HEK293T (cell line): ENCODE measurements at places on chromosomes 1 and 21.

DNA sequence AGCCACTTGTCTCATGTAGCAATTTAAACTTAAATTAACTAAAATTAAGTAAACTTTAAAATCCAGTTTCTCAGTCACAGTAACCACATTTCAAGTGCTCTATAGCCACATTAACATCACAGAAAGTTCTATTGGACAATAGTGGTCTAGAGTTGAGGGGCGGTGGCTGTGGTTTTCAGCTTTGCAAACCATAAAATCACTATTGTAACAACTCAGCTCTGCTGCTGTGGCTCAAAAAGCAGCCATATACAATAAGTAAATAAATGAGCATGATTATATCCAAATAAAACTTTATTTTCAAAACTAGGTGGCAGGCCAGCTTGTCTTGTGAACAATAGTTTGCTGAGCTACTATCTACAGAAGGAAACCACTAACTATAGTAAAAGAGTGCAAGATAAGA is 43.4 kb upstream of the C1orf53 start:
- DNase-seq = no peak

DNA sequence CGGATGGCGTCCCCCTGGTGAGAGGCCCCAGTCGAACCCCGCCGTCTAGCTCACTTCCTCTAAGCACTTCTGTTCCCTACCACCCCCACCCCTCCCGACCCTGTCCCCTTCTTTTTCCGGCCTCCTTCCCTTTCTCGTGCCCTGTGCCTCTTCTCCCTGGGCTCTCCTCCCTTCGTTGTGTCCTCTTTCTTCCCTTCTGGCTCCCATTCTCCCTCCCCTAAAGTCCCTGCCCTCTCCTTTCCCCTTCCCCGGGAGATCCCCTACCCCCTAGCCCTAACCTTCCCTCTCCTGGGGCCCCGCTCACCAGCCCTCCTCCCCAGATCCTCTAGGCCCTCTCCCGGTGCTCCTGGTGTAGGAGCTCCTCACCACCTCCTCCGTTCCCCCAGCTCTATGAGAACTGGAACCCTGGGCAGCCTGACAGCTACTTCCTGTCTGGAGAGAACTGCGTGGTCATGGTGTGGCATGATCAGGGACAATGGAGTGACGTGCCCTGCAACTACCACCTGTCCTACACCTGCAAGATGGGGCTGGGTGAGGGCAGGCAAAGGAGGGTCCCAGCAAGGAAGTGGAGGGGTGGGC is 15.9 kb downstream of the BCAN start:
- DNase-seq = no peak

DNA sequence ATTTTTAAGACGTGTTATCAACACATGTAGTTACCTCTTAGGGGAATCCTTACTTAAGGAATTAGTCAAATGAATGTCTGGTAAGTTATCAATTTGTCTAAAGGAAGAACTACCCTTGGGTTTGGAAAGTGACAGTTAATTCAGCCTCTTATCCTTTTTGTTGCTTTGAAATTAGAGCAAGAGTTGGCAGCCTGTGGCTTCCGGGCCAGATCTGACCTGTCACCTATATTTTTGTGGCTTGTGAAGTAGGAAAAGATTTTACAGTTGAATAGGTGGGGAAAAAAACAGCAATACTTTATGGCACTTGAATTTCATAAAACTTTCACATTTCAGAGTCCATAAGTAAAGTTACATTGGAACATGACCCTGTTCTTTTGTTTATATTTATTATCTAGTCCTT is 5.5 kb downstream of the MRPS6 start:
- DNase-seq = no peak

DNA sequence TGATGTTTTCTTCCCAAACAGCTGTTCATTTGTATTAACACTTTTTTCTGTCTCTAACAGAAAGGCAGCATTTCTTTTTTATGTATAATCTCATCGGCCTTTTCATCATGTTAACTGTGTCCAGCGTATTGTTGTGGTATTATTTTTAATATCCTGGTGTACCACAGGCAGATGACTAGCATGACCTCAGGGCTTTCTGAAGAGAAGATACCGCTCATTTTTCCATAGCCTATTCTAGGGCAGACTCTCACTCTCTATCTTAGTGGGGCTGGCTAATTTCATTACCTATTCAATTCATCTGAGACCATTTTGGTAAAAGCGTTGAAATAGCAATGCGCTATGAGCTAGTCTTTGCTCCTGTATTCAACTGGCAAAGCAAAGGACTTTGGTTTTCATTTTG is 209.9 kb downstream of the SDCCAG8 start:
- DNase-seq = no peak

GRCh38 chr1:147912553-147912952 is 10.0 kb downstream of the GJA8 start:
- DNase-seq = peak; percentile 30

DNA sequence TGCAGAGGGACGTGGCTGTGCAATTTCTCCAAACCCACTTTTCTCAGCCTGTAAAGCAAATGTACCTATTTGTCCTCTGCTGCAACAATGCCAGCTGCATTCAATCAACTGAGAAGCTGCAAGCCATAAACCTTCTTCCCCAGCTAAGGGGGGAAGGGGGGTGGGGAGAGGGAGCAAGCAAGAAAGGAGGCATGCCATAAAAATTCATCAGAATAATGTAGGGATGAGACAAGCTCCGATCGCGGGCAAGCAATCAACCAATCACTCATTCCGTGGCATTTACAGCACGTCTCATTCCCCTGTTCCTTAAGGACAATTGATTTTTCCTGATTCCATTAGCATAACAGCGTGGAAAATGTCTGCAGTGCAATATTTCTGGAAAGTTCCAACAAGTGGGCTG is 144.8 kb downstream of the DMRTA2 start:
- no peak for DNase-seq

GRCh38 chr1:173448945-173449344 is 28.2 kb upstream of the PRDX6 start:
- DNase-seq = no peak

DNA sequence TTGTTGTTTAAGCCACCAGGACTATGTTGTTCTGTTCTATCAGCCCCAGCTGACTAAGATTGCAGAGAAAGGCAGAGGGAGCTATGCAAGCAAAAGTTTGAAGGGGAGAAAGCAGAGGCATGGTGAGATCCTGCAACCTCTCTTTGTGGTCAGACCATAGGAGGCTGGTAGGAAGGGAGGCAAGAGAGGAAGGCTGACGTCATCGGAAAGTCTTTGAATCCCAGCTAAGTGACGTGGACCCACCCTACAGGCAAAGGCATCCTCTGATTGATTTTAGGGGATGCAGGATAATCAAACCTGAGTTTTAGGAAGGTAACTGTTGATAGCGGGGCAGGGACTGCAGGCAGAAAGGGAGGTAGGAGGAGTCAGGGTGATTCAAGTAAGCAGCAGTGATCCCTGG is 23.3 kb upstream of the TNNI1 start:
- DNase-seq = no peak

DNA sequence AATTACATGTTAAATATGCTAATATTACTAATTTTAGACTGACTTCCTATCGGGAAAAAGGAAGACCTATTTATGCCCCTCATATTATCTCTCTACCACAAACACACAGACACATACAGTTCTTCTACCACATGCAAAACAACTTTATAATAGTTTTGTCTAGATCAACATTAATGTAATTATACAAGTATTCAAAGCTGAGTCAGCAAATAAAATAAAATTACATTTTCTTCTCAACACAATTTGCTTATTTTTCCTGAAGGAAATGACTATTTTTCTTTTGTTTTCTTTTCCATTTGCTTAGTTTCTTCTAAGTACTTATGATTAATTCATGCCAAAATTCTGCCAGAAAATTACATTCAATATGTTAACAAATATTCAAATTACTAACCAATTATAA is 654.2 kb downstream of the AMY1C start:
- DNase-seq = no peak

DNA sequence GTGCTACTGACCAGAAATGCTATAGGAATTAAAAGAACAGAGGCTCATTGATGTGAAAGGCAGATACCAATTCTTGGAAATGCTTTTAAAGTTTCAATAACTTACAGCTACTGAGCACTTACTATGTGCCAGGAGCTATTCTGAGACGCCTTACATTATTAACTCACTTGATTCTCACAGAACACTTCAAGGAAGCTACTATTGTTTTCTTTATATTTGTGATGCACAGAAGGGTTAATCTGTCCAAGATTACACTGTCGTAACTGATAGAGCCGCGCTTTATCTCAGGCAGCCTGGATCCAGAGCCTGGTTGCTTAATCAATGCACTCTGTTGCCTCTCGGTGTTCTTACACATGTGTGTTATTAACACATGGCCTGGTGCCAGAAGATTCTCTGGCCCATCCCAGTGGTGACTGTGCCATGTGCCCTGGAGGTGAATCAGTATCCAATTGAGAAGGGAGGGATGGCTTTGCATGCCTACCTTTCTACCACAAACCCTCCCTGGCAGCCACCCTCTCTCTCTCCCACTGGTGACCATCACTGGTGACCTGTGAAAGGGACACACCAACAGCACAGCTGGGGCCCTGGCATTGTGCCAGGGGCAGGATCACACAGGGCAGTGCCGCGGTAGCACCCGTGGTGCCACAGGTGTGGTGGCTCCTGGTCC is 8.8 kb downstream of the FMO1 start:
- DNase-seq = no peak

GRCh38 chr1:167305706-167306277 is 85.1 kb downstream of the POU2F1 start:
- no peak for DNase-seq

GRCh38 chr1:92752719-92753118 is 32.2 kb downstream of the EVI5 start:
- no peak for DNase-seq

GRCh38 chr1:200369131-200369530 is 40.7 kb downstream of the ZNF281 start:
- DNase-seq = no peak

GRCh38 chr1:87880764-87881163 is 552.1 kb downstream of the LMO4 start:
- no peak for DNase-seq

DNA sequence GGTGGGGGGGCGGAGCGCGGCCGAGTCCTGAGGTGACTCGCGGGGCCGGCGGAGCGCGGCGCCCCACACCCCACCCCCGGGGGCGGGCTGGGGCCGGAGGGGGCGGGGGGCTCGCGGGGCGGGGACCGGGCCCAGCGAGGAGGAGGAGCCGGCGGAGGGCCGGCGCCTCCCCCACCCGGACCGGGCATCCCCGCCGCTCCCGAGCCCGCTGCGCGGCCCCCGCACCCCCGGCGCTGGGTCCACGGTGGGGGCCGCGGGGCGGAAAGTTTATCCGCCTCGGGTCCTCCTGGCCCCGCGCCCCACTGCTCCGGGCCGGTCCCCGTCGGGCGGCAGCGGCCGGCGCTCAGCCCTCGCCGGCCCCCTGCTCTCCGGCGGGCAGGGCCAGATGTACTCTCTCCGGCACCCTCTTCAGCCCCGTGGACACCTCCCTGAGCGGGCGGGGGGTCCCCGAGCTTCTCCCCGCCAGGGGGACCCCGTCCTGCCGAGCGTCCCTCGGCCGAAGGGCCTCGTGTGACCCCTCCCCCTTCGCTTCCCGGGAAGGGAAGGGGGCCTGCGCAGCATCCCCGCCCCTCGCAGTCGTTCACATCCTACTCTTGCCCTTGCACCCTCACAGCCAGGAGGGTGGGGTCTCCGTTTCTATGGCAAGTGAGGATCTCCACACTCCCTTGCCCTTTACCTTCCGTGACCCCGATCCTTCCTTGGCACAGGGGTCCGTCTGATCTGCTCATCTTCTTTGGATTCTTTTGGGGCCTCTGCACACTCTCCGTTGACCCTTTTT is 663 bp downstream of the CAMTA1 start:
- DNase-seq = peak; percentile 55

DNA sequence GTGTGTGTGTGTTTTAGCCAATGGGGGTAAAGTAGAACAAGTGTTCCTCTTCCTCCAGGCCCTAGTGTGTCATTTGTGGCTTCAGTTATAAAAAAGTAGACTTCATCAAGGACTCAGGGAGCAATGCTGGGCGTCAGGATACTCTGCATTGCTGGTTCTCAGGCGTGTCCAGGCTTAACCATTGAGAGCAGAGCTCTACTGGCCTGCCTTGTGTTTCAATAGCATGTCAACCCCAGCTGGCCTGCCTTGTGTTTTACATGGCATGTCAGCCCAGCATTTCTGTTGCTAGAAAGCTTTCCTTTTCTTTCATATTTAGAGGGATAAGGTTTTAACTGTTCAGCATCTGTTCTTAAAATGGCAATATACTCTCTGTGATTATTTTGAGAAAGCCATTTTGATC is 117.6 kb upstream of the TMPRSS15 start:
- no peak for DNase-seq

DNA sequence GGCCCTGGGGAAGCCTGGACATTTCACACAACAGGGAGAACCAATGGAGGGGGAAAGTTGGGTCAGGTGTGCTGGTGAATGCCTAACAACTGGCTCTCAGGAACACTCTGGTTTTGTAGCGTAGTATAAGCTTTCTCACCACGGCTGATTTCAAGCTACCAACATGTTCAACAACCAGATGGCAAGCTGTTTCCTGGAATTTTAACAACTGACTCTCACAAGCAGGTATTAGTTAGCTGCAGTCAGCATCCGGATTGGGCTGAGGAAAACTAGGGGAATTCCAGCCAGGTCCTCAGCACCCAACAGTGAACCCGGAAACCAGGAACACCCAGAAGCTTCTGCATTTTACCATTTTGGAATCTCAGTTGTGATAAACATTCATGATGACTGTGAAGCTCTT is 162.3 kb upstream of the CAMK1G start:
- no peak for DNase-seq

- DNase-seq = no peak
Measured at GRCh38 chr21:43467785-43468184, 40.9 kb upstream of the SIK1 start.

GRCh38 chr1:157992031-157992832 is 1.2 kb upstream of the KIRREL1 start:
- peak; percentile 76 for DNase-seq

- no peak for DNase-seq
Measured at GRCh38 chr1:103492003-103492625, 33.4 kb upstream of the RNPC3 start.

- DNase-seq = no peak
Measured at GRCh38 chr21:43858806-43859648, 6.0 kb upstream of the AGPAT3 start.

GRCh38 chr1:197384471-197384870 is 116.4 kb downstream of the CRB1 start:
- DNase-seq = no peak

DNA sequence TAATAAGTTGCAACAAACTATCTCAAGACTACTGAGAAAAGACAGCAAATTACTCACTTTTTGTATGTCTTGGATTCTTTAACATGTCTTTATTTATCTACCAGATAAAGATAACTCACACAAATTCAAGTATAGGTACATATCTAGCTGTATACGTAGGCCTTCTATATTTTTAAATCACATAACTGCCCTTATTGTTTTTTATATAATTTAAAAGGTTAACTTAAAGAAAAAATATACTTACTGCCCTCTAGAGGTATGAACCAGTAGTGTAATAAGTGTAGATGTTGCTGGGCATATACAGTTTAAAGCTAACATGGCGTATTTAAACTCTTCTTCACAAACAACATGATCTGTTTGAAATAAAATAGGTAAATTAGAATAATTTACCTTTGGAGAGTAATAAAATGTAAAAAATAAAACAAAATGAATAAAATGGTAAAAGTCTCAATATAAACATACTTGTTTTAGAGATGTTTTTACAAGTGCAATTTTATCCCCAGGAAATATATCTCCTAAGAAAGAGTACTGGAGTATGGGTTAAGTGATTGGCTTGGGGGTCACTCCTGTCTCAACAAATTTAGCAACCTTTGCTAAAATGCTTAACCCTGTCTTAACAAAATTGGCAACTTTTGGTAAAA is 235.2 kb downstream of the KCNT2 start:
- DNase-seq = peak; percentile 13
